ENCODE measurements at places on chromosomes 3 and 15.

DNA sequence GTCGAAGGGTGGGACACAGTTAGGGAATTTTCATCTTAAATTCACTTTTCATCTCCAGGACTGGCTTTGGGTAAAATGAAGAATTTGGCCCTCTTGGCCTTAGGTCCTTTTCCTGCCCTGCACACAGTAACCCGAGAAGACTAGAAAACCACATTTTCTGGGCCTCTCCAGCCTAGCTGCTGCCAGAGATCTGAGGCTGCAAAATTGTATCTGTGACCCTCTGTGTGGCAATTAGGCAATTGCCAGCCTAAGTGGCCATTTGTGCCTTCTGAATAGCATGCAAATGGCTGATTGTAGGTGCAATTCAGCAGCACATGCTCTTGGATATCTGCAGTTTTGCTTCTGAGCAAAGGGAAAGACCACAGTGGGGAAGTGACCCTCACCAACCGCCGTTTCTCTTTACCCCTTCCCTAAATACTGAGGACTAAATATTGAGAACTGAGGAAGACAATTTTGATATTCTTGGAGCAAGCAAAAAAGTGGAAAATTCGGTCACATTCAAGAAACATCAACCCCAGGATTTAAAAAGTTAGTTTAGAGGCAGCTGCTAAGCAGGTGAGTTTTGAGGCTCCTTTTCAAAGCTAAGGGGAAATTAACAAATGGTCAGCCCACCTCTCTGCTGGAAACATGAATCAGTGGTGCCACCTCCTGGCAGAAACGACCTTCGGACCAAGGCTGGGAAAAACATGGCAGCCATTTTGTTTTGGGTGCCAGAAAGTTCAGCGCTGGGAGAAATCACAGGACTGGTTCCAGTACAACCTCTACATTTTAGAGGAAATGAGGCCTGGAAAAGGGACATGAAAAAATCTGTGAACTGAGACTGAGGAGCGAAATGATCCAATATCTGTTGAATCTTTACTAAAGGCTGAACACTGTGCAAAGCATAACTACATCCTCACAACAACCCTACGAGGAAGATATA is 56.6 kb upstream of the PRTG start:
- DNase-seq, result no peak

DNA sequence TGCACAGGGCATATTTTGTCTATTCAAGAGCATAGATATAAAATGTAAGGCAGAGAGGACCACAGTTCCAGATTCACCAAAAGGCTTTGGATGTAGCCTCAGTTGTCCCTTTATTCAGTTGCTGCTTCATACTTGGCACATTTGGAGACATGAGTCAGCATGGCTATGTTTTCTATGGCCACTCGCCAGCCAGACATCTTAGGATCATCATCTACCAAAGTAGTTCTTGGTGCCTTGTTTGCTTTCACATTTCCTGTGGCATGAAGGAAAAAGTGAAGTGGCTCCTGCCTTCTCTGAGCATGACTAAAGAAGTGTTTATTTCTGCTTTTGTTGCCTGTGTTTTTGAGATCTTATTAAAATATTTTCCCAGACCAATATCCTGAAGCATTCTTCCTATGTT is 7.2 kb downstream of the SUSD5 start:
- DNase-seq, result peak; percentile 31

GRCh38 chr3:111080413-111080812 is 8.8 kb downstream of the NECTIN3 start:
- DNase-seq, result no peak

GRCh38 chr3:157999246-157999645 is 107.0 kb downstream of the SHOX2 start:
- no peak for DNase-seq

DNA sequence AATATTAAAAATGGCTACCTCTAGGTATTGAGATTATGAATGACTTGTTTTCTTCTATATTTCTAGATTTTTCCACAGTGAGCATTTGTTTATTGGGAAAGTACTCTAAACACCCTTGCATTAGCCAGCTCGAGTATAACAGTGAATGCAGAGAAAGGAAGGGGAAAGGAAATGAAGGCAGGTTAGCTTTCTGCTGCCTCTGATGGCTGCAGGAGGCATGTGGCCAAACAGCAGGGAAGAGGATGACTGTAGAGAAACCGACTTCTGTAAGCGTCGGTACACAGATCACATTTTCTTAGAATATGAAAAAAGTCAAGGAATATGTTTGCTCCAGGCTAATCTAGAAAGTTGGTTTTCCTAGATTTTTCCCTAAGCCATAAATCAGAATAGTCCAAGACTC is 19.8 kb downstream of the GNB5 start:
- DNase-seq, result no peak

DNA sequence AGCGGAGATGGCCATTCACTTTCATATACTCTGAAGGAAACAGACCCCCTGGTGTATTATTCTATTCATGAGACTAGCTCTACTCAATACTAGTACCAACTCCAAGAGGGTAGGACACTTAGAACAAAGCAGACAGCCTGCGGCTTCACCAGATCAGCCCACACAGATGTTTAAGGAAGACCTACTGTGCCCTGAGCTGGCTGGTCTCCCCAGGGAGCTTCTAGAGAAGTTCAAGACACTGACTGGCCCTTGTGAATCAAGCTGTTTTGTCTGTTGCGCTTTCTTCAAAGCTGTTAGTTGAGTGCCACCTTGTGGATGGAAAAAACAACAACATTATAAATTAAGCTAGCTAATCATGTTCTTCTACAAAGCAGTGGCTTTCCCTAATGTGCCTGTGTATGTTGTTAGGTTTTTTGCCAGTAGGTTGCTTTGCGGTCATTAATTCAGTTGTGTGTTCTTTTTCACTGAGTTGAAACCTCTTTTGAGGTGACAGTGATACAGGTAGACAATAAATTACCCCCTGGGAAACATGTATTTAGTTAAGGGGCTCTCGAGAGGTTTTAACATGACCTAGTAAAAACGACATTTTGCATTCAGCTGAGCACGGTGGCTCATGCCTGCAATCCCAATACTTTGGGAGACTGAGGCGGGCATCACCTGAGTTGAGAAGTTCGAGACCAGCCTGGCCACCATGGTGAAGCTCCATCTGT is 64.2 kb upstream of the MYZAP start:
- DNase-seq, result peak; percentile 67

GRCh38 chr15:32993285-32993684 is 201.2 kb downstream of the FMN1 start:
- no peak for DNase-seq
